ENCODE measurements at places on chromosomes 3 and 15.
A peak's percentile ranks its signal among the peaks of the same experiment; 100 is the strongest.

- no peak for DNase-seq
These were observed 28.9 kb downstream of the PLS1 start for GRCh38 chr3:142625153-142625440.

- peak; percentile 77 for DNase-seq
These were observed 68.7 kb downstream of the TRAK1 start for GRCh38 chr3:42159706-42160472.

- peak; percentile 66 for DNase-seq
These were observed 75.5 kb downstream of the RBPMS2 start for GRCh38 chr15:64699751-64700388.

GRCh38 chr15:100708916-100709315, 106.5 kb downstream of the ASB7 start:
- no peak for DNase-seq

GRCh38 chr3:33394403-33395054, 45.7 kb downstream of the UBP1 start:
- DNase-seq = no peak

GRCh38 chr15:75925440-75925839, 21.8 kb downstream of the FBXO22 start:
- DNase-seq = no peak

GRCh38 chr3:40680685-40681657, 156.2 kb downstream of the ZNF621 start:
- DNase-seq = no peak

- no peak for DNase-seq
These were observed 20.8 kb downstream of the LYSMD4 start for GRCh38 chr15:99712415-99712814.

GRCh38 chr3:188812198-188812597, 359.6 kb upstream of the TPRG1 start:
- no peak for DNase-seq

GRCh38 chr15:88542342-88542733, 4.1 kb downstream of the DET1 start:
- DNase-seq = no peak

GRCh38 chr3:134302674-134303073, 52.0 kb upstream of the RYK start:
- no peak for DNase-seq

DNA sequence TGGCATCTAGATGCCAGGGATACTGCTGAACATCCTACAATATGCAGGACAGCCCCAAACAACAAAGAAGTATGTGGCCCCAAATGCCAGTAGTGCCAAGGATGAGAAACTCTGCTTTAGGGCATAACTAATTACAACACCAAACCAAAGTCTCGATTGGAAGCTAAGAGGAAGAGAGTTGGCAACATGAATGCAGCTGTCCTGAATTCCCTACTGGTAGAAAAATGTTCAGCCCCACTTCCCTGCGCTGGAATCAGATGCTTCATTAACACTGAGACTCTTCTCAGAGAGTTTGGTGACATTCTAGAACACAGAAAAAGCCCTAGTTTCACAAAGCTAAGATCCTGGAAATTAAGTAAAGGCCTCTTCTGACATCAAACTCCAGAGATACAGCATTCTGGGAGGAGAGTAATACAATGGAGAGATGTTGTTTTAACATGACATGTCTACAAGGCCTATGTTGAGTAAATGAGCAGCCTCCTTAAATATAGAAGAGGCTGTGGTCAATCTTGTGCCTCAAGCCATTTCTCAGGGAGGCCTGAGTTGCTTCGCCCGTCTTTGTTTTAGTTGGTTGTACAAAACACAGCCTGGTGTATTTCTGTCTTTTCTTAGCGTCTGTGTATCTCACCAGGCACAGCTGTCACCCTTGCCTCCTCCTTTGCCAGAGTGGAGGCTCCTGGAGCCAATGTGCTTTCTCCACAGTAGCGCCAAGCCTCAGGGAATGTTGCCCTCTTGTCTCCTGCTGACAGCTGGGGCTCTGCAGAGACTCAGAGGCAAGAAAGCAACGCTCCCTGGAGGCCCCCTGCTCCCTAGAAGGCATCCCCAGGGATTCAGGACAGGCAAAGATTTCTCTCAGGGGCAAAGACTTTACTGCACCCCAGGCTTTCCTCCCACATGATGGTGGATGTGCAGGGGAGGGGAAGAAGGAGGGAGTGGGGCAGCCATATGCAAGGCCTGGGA, 25.1 kb upstream of the CTNNB1 start:
- peak; percentile 21 for DNase-seq

DNA sequence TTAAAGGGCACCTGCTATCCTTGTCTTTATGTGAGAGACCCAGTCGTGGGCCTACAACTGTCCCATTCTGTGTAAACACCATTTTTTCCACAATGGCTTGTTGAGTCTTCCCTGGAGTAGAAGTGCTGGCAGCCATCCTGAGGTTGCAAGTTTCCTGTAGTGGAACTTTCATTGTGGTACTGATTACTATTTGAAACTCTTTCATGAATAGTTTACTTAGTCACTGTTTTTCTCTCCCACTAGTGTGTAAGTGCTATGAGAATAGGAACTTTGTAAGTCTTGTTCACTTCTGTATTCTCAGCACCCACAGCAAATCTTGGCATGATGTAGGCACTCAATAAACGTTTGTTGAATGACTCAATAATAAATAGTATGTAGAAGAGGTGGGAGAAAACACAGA, 48.6 kb downstream of the RARB start:
- no peak for DNase-seq

- DNase-seq = no peak
These were observed 331.1 kb downstream of the TBC1D5 start for GRCh38 chr3:17411157-17411877.

DNA sequence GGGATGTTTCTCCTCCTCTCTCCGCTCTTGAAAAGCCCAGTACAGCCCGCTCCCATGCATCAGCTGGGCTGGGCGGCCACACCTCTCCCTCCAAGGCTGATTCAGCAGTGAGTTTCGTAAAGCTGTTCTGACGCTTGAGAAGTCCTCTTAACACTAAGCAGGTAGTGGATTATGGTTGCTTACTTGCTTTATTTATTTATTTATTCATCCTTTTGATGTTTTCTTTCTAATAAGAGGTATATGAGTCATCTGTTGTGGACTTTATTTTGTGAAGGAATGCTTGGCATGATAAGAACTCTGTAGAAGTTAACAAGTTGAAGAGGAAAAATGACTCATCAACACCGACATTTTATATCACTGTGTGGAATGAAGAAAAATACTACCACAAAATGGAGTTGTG, 285.0 kb downstream of the SQOR start:
- no peak for DNase-seq

- DNase-seq = no peak
These were observed 5.7 kb downstream of the STIMATE start for GRCh38 chr3:52891615-52892081.

DNA sequence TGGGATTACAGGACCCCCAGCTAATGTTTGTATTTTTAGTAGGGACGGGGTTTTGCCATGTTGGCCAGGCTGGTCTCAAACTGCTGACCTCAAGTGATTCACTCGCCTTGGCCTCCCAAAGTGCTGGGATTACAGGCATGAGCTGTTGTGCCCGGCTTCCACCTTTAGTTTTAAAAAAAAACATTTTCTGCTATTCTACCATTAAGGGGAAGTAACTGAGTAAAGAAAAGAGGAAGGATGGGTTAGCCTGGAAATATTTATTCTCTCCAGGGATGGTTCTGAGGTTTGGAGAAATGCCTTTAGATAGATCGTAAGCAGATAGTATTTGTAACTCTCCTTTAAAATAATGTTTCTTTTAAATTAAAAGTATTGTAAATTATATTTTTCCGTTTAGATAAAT, 3.1 kb downstream of the AP4E1 start:
- no peak for DNase-seq

DNA sequence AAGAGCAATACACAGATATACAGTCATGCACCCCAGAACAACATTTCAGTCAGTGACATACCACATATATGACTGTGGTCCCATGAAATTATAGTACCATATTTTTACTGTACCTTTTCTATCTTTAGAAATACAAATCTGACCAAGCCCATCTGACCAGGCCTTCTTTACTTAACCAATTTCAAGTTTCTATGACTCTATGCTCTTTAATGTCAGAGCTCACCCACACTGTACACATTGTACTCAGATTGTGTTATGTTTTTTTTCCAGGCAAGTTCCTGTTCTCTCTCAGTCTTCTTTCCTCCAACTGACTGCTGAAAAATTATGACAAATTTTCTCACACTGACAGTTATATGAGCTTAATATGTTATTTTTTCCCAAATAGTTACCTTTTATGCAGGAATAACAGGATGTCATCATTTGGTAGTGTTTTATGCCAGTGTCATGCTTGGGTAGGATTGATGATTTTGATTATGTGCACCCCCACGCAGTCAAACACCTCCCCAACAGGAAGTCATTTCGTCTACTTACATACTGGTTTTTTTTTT, 8.0 kb upstream of the CBLB start:
- DNase-seq = no peak

- DNase-seq = no peak
These were observed 7.6 kb downstream of the HSPBAP1 start for GRCh38 chr3:122786066-122786465.

- DNase-seq = no peak
These were observed 108.0 kb downstream of the KCNH8 start for GRCh38 chr3:19256313-19256712.

DNA sequence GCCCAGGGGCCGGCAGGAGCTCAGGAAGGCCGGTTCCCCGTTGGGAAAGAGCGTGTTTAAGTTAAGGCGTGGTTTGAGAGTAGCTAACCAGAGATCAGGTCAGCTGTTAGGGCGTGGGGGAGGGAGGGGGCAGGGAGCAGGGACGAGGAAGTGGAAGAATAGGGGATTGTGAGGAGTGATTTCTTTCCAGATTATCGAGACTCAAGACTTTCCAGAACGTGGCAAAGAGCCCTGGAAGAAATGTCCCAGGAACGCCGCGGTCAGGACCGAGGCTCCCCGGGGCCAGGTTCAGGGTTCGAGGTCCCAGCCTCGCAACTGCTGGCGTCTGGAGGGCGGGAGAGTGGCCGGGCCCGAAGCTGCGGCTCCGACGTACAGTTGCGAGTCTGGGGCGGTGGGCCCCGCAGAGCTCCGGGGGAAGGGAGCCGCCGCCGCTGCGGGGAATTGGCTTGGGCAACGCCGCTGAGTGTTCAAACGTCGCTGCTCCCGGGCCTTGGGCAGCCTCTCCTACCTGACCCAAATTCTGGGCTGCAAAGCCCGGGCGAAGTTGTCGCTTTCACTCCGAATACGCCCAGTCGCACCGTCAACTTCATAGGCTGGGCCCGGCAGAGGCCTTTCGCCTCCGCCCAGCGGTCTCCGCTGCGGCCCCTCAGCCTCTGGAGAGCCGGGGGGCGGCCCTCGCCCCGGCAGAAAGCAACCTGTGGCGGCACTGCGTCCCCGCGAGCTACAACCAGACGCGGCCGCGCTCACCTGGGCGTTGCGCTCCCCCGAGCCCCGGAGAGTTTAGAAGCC, 9.5 kb downstream of the ISL2 start:
- DNase-seq = no peak

DNA sequence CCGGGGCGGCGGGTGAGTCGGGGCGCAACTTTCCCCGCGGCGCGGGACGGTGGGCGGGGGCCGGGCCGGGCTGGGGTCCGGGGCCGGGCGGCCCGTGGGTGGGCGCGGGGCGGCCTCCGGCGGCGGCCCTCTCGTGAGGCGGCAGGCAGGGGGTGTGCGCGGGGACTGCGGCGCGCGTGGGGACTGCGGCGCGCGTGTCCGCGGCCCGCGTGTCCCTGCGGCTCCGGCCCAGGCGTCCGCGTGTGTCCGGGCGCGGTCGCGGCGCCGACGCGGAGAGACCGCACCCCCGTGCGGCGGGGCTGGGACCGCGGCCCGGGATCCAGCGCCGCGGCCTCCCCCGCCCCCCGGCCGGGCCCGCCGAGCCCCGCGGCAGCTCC, 349 bp downstream of the PLXNA1 start:
- no peak for DNase-seq

GRCh38 chr3:106628407-106628806, 748.8 kb upstream of the CCDC54 start:
- no peak for DNase-seq

DNA sequence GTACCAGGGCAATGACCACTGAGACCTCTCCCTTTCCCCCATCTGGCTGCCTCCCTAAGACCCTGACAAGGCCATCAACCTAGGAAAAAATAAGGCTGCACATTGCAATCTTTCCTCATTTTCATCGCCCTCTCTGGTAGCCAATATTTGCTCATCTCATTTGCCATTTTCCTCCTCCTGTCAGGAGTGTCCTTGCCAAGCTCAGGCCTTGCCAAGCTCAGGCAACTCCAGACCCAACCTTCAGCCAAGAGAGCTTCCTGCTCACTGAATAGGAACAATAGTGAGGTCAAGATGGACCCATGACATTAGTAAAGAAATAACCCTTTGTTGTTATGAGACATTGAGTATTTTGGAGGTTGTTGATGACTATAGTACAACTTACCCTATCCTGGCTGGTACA, 380.3 kb downstream of the RSL24D1 start:
- DNase-seq = no peak

DNA sequence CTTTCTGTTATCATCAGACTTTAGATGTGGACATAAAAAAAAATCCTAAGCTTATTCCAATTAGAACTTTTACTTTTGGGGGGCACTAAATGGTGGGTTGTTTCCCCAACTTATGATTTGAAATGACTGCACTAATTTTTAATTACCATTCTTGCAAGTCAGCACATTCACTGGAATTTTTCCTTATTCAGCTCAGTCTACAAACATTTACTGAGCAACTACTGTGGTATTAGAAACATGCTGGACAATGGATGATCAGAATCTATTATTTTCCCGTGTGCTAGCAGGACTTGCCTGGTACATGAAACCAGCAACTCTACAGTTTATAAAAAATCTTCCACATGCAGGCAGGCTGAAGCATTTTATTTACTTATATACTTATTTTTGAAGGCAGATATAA, 273.6 kb downstream of the FOXP1 start:
- no peak for DNase-seq

- DNase-seq = no peak
These were observed 22.6 kb upstream of the LIMD1 start for GRCh38 chr3:45571969-45572368.

DNA sequence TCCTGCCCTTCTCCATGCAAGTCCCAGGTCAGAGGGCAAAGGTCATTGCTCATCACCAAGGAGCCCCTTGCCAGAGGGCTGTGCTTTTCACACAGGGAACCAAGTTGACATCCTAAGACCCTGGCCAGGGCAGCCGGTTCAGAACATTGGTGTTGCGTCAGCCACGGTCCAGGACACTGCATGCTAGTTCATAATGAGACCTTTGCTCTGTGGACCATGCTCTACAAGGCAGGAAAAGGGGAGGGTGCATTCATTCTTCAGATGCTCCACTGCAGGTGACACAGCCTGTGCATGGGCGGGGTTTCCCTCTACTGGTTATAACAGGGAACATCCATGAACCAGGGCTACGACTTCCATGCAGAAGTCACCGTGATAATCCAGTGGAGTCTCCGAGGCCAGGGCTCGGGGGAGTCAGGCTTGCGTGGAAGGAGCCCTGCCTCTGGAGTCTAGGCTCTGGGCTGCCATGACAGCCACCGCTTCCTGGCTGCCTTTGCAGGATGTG, 81.6 kb downstream of the OCA2 start:
- no peak for DNase-seq

DNA sequence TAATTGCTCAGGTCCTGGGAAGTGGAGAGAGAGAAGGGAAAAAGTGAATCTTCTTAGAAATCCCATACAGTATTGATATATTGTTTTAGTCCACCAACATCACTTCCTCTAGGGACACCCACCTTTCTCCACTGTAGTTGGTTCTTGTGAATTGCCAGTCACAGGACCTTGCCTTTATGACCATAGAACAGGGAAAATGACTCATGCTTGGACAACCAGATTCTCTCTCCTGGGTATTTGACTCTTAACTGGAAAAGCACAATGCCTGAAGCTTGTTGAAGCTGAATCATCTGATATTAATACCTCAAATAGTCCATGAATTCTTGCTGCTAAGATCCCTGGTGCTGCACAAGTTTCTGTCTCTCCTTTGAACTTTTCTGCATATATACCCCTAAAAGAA, 32.5 kb upstream of the DCLK3 start:
- DNase-seq = no peak
